Upper lobe of right lung (tissue), 1 donor: ENCODE measurements at places on chromosomes 2 and 18. TPM values are rescaled to one million over a fixed set of nuclear protein-coding genes. Genes with fewer than 3 reads are reported as not detected.
A peak's percentile ranks its signal among the peaks of the same experiment; 100 is the strongest.

The CDK15 gene
- 6.0 TPM for total RNA-seq

The CCDC178 gene
- total RNA-seq: 2.5 TPM

The FOXI3 gene
- not detected for total RNA-seq

The ARID5A gene
- 32.8 TPM for total RNA-seq

The KLHL14 gene
- total RNA-seq: 0.72 TPM

The REEP1 gene
- total RNA-seq: 7.8 TPM

DNA sequence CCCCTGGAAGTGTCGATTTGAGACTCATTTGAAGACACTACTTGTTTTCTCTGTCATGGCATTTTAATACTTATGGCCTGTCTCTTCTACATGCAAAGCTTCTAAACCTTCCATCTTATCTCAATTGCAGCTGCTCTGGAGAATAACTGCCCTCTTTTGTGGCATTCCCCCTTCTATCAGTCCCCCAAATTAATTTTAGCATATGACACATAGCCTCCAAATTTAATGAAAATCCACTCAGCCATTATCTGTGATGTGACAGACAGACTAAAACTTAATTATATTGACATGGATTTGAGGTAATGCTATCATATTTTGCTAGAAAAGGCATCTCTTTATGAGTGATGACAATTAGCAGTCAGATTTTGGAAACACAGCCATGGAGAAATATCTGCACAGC, 71.2 kb downstream of the LRRTM1 start:
- no peak for DNase-seq

DNA sequence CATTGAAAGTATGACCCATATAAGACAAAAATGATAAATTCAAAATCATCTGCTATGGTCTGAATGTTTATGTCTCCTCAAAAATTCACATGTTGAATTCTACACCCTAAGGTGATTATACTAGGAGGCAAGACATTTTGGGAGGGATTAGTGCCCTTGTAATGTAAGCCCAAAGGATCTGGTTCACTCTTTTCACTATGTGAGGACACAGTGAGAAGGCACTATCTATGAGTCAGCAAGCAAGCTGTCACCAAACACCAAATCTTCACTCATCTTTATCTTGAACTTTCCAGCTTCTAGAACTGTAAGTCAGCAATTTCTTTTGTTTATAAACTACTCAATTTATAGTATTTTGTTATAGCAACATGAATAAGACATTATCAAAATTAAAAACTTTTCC, 284.7 kb upstream of the ZC3H15 start:
- no peak for DNase-seq

GRCh38 chr18:8949206-8949605, 153.3 kb upstream of the NDUFV2 start:
- DNase-seq: no peak

GRCh38 chr2:96336873-96337272, 1.3 kb downstream of the NCAPH start:
- no peak for DNase-seq

DNA sequence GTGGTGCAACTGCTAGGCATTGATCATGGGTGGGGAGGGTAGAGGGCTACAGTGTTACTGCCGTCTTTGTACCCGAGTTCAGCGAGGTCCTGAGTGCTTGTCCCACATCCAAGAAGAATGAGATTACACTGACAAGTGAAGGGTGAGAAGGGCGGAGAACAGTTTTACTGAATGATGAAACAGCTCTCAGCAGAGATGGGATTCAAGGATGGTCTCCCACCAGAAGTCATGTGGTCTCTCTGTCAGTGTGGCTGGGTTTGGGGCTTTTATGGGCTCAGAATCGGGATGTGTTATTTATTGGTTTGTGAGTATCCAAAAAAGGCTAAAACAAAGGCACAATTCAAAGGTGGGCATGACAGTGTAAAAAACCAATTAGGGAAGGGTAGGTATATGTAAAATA, 10.8 kb upstream of the ASB1 start:
- no peak for DNase-seq

DNA sequence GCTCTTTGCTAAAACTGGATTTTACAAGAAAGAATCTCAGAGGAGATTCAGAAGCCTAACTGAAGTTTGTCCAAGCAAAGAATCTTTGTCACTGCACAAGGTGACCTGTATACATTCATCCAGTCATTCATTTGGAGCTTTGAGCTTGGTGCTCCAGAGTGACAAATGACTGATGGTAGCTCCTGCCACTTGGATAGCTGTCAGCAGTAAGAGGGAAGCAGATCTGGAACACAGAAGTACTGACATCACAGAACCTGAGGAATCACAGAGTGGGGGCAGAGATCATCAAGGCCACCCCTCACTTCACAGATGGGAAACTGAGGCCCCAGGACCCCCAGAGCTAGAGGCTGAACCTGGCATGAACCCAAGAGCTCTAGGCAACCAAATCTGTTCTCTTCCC, 28.8 kb upstream of the IGFBP2 start:
- no peak for DNase-seq

GRCh38 chr2:102753563-102754159, 8.2 kb upstream of the TMEM182 start:
- no peak for DNase-seq

DNA sequence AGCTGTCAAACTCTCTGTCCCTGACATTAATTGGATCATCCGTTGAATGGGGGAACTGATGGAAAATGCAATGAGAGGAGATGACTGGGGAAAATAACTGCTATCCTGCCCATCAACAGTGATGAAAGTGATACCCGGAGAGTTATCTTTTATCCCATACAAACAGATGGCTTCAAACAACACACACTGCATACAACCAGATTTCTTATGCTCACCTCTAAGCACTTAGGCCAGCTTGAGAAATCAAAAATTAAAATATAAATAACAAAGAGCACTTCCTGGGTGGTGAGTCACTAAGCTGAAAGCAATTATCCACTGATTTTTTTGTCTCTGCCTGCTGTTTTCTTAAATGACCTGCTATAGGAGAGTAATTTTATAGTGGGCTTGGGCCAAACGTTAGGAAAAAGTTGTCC, 237.6 kb upstream of the RGPD4 start:
- DNase-seq: no peak

GRCh38 chr18:13272416-13272815, 53.9 kb downstream of the LDLRAD4 start:
- DNase-seq: peak; percentile 45

- peak; percentile 44 for DNase-seq
These were observed 35.4 kb downstream of the HJURP start for GRCh38 chr2:233818639-233819621.

- no peak for DNase-seq
These were observed 205.0 kb downstream of the C1D start for GRCh38 chr2:67857836-67858235.

DNA sequence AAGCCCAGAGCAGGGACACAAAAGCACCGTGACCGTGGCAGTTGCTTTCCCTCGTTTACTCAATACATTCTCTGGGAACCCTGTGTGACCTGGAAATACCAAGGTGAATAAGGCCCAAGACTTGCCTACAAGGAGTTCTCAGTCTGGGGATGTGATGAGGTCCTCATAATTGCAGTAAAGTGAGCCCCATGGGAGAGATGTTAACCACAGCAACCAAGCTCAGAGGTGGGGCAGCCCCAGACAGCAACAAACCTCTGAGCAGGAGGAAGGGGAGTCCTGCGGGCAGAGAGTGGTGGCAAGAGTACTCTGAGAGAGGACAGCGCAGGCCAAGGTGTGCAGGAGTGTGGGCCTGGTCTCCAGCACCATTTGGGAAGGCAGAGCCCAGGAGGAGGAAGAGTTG, 91.6 kb downstream of the TTC32 start:
- DNase-seq: no peak

GRCh38 chr18:3664563-3665178, 214.7 kb downstream of the TGIF1 start:
- DNase-seq: no peak

DNA sequence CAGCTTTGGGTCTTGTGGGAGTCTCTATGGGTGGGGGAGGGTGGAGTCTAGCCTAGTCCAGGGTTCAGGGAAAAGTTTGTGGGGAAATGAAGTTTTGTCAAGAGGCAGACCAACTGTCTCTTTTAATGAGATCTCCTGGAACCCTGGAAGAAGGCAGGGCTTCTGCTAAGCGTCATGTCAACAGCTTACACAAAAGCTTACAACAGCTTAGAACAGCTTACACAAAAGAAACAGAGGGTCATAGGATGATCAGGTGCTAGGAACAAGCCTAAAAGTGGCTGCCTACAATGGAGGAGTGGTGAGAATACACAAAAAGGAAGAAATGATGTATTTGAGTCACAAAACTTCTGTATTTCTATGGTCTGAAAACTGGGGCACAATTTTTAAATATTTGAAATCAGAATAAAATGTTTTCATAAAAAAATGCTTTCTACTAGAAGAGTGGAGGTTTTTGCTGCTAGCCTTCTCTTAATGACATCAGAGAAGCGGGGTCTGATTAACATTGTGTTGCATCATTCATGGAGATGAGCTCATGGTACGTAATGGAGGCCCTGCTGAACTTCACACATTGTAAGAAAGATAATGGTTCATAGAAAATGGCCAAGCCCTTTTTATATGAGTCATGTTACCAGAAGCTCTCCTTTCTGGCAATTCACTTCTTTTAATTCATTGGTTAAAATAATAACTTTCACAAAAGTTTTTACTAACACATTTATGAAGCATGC, 351.0 kb downstream of the PIK3C3 start:
- no peak for DNase-seq

DNA sequence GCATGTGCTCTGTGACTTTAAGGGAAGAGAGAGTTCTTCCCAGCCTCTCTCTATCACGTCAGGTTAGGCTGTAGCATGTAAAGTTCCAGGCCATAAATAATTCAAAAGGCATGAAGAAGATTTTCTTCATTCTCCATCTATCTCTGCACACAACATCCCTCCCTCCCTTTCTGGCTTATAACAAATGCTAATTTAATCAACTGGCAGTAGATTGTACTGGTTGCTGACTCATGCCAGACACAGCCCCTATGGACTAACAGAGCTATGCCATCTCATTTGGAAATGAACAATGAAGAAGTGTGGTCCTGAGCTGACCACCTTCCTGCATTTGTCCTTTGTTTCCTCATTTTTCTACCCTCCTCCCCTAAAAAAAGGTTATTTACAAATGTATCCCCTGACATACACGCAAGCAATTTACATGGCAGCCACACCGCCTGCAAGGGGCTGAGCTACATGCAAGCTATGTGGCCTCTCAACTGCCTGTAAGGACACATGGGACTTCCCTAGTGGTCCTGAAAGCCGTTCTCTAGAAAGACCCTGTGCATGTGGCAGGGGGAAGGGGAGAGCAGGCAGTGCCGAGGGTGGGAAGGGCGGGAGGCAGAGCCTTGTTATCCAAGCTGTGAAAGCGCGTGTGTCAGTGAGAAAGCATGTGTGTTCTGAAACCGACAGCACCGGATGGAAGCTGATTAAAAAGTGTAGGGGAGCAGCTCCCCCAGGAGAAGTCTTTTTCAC, 90.9 kb upstream of the KLF7 start:
- no peak for DNase-seq

DNA sequence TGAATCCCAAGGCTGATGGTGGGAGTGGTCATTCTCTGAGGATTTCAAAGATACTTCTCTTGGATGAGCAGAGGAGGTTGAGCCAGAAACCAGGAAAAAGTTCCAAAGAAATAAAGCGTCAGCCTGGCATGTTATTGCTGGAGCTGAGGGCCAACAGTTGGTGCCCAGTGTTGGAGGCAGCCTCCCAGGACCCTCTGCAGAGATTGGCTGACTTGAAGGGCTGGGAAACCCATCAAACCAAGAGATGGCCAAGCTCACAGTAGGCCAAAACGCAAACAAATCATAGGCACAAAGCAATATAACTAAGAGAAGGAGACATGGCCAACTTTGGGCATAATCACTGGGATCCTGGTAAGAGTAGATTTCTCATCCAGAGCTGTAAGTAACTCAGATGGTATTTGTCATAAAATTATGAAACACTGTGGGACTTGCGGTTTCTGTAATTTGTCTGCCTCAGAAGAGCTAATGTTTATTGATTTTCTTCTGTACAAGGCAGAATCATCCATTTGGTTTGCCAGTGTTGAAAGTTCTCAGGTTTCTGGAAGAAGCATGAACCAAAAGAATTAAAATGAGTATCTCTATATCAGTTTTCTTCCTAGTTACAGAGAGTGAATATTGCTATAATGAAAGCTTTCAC, 108.3 kb downstream of the ATL2 start:
- no peak for DNase-seq

- DNase-seq: no peak
These were observed 115.0 kb upstream of the RMDN2 start for GRCh38 chr2:37809931-37810570.

GRCh38 chr2:76391678-76392077, 681.0 kb upstream of the GCFC2 start:
- no peak for DNase-seq
